ENCODE measurements at places on chromosomes 4 and X. TPM values are rescaled to one million over a fixed set of nuclear protein-coding genes. Genes with fewer than 3 reads are reported as not detected.

Gene AFM
- 30.8 TPM for polyA plus RNA-seq

Gene EFHC2
- 1.6 TPM for polyA plus RNA-seq

Gene MAOA
- 134 TPM for polyA plus RNA-seq

DNA sequence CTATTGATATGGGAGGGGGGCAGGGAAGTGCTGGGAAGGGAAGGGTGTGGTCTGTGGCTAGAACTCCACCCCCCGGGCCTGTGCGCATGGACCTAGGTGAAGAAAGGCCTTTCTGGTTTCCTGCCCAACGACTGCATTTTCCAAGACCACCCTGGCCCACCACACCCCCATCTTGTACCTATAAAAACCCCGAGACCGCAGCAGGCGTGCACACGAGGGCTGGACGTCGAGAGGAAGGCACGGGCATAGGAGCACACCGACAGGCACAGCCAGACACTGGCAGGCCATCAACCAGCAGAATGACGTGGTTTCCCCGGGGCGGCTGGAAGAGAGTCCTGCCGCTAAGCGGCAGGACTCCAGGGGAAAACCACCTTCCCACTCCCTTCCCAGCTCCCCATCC, 981.1 kb downstream of the PCDH7 start:
- no peak for DNase-seq

DNA sequence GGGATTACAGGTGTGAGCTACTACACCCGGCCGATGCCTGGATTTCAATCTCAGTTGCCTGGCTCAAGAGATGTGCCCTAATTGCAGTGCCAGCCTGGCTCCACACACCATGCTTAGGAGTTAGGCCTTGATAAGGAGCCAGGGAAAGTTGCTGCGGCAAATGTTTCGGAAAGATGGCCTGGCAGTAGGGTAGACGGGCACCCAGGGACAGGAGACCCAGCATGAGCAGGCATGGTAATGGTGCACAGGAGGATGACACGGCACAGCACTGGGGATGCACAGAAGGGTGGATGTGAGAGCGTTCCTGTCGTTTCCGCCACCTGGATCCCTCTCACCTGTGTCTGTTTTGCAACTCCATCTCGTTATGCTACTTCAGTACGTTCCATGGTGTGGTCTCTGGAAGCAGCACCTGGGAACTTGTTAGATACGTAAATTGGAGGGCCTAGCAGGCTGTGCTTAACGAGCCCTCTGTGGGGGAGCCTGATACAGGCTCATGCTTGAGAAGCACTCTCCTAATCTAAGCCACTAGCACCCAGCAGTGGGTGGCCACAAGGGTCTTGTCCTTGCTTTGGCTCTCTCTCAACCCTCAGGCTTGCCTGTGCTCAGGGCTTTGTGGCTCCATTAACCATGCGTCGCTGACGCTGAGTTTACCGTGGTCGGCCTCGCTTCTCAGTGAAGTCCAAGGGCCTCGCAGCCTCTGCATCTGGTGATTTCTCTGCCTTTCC, 20.3 kb downstream of the RNF4 start:
- no peak for DNase-seq

- DNase-seq = no peak
Measured at GRCh38 chrX:19747652-19748610, 139.5 kb downstream of the SH3KBP1 start.

Gene PASD1
- not detected for polyA plus RNA-seq

Gene NKX6-1
- not detected for polyA plus RNA-seq

GRCh38 chrX:148284056-148284455, 216.4 kb upstream of the AFF2 start:
- no peak for DNase-seq

Gene PDGFC
- polyA plus RNA-seq = 12.3 TPM

GRCh38 chrX:105265093-105265492, 44.6 kb upstream of the TEX13A start:
- peak; percentile 24 for DNase-seq

DNA sequence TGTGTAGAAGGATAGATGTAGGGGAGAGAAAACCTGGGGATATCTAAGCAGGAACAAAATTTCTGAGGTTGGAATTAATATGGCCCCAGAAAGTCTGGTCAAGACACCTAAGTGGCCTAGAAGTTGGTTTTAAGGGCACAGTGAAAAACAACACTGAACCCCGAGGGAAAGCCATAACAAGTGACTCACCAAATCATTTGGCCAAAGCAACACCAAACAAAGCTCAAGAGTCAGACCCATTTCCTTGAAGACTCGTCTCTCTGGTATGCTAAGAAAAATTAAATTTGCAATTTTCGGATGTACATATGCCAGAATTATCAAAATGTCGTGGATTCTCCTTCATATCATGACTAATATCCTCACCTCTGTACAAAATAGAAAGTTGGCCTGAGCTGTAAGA, 162.9 kb downstream of the SMIM20 start:
- DNase-seq = no peak

DNA sequence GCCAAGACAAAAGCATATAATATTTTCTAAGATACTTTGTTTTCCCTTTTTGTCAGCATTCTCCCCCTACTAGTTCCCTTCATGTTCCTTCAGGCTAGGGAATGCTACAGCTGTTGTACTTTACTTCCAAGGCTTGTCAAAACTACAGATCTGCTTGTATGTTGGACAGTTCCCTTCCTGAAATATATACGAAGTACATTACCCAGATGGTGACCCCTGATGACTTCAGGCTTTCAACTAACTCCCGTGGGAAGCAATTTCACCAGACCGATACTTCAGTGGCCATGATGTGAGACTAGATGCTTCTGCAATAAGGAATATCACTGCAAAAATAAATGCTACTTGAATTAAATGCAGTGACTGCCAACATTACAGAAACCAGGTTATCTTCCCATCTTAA, 332.8 kb downstream of the SH2D1A start:
- peak; percentile 12 for DNase-seq

Gene CORIN
- polyA plus RNA-seq = 0.75 TPM

DNA sequence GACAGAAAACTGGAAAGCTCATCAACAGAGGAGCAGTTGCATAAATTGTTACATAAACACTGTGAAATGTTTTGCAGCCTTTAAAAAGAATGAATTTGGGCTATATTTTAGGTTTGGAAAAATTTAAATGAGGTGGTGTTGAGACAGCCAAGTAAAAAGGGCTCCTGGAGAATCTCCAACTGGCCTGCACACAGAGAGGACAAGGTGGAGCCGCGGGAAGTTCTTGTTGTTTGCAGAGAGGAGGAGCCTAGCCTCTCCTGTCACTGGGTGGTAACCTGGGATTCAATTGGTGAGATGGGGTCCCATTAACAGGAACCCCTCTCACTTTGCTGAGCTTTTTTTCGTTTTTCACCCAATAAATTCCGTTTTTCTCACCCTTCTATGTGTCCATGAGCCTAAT, 13.4 kb downstream of the GIMD1 start:
- DNase-seq = no peak

Gene FAM13A
- 12.9 TPM for polyA plus RNA-seq

Gene ARHGAP36
- polyA plus RNA-seq = not detected

Gene CYBB
- 3.5 TPM for polyA plus RNA-seq

Gene NDP
- polyA plus RNA-seq = not detected

GRCh38 chrX:112512509-112512908, 167.2 kb downstream of the LHFPL1 start:
- no peak for DNase-seq

- DNase-seq = no peak
Measured at GRCh38 chrX:1903236-1903935, 288.5 kb downstream of the ASMT start.

- no peak for DNase-seq
Measured at GRCh38 chrX:127459790-127460189, 592.4 kb downstream of the ACTRT1 start.

DNA sequence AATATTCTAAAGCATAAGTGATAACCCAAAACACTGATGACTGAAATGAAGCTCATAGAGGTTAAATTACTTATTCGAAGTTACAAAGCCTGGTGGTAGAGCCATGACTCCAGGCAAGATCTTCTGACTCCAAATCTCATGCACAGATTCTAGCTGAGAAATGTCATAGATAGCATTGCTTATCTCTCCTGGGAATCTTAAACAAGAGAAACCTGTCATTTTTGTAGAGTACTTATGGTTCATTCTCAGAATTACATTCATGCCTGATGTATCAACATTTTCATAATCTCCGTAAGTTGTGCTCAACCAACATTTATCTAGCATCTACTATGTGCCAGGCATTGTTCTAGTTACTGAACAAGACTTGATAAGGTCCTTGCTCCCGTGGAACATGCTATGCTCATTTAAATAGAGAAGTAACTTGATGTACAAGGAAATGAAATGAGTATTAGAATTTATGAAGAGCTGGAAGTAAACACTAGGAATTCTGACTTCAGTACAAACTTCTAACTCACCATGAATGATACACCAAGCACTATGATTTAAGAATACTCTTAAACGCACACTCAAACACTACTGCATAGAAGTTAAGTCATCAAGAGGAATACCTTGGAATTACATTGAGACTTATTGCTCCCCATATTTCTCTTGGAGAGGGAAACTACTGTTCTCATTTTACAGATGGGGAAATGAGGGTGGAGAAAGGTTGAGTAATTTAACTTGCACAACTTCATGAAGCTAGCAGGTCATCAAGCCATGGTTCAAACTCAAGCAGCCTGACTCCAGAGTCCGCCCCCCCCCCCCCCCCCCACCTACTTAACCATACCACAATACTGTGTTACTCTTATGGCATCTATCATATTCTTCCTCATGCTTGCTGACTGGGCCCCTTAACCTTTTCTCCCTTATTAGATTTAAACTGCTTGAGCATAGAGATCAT, 45.4 kb downstream of the MBNL3 start:
- DNase-seq = no peak

- no peak for DNase-seq
Measured at GRCh38 chrX:140190441-140191108, 225.3 kb upstream of the CXorf66 start.

Gene PRDM8
- polyA plus RNA-seq = 0.75 TPM

DNA sequence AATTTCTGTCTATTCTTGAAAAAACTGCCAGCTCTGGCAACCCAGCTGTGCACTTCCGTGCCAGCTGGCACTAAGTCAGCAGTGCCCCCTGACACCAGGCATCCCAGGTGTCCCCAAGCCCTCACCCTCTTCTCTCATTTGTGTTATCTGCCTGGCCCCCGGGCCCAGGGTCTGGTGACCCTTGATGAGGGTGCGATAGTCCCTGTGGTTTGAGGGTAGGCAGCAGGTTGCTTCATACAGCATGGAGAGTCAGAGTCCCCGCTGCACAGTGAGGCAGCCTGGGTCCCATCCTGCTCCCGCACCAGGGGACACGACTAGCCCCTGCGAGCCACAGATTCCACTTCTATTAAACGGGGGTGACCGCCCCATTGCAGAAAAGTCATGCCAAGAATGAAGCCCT, 1.9 kb downstream of the MAN2B2 start:
- no peak for DNase-seq

DNA sequence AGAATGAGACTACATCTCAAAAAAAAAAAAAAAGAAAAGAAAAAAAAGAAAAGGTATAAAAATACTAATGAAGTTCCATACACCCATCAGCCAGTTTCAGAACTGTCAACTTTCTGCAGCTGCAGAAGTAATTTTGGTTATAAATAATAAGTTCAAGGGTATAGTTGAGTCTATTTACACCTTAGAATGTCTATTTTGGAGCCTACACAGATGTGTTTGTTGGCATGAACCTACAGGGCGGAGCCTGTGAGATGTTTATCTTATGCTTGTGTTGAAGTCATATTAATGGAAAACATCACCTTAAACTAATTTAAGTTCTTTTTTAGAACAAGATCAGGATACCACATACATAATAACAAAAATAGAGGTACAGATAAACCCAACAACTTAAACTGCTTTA, 85.8 kb downstream of the RAPGEF2 start:
- no peak for DNase-seq

GRCh38 chr4:7970361-7970946, 30.8 kb upstream of the AFAP1 start:
- DNase-seq = peak; percentile 78

DNA sequence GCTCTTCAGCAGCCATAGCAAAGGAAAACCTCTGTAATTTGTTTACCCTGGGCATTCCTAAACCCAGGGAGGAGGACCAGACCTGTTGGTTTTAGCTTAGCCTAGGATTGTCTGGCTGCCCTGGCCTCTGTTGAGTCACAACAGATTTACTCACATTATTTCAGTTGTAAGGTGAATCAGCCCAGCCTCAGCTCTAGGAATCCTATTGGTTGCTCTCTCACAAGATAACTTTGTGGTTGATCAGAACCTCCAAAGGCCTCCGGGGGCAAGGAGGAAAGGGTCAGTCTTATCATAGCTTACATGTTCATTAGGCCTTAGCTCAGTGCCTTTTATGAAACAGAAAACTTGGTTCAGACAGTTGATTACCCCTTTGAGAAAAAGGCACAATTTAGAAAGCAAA, 41.0 kb downstream of the PDK3 start:
- DNase-seq = no peak

GRCh38 chr4:81538716-81539427, 67.2 kb upstream of the RASGEF1B start:
- no peak for DNase-seq

DNA sequence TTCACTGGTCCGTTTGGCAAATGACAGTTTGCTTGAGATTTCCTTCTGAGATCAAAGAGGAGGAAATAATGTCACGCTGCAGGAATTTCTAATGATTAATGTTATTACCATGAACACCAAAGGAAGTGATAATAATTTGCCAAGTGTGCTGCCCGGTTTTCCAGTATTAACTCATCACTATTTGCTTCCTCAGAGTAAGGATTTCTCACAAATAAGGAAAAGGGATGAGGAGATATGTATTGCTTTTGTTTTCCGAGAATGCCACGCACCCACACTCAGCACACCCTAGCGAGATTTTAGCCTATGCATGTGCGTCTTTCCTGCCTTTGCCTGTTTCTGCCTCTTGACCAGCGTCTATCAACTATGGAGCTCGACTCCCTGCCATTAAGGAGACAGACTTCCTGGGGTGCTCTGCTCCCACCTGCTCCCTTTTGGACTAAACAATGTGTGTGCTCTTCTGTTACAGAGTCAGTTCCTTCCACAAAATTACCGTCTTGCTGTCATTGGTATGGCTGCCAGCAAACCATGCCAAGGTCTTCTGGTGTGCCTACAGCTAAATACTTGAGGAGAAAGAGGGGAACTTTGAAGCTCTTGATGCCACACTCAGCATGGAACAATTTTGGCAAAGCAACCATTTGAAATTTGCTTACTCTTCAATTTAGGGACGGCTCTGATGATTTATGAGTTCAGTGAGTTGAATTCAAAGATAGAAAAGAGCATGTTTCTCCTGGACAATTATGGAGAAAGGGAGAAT, 393.1 kb upstream of the ZFP42 start:
- peak; percentile 5 for DNase-seq

- no peak for DNase-seq
Measured at GRCh38 chrX:48578661-48579128, 4.4 kb downstream of the RBM3 start.

Gene CHIC2
- polyA plus RNA-seq = 13.5 TPM

Gene SLITRK2
- polyA plus RNA-seq = 0.34 TPM
